ENCODE measurements at places on chromosomes 2 and 18.

GRCh38 chr18:63182861-63183260 lies 136.7 kb downstream of the BCL2 start:
- DNase-seq = no peak

GRCh38 chr18:11986061-11986460 lies 4.8 kb downstream of the IMPA2 start:
- no peak for DNase-seq

GRCh38 chr2:1509271-1510065 lies 96.2 kb downstream of the TPO start:
- peak; percentile 1 for DNase-seq

- DNase-seq = peak; percentile 66
Observed at GRCh38 chr2:191018643-191019119, 4.7 kb upstream of the STAT1 start.

- no peak for DNase-seq
Observed at GRCh38 chr2:170926743-170927297, 2.2 kb upstream of the GORASP2 start.

DNA sequence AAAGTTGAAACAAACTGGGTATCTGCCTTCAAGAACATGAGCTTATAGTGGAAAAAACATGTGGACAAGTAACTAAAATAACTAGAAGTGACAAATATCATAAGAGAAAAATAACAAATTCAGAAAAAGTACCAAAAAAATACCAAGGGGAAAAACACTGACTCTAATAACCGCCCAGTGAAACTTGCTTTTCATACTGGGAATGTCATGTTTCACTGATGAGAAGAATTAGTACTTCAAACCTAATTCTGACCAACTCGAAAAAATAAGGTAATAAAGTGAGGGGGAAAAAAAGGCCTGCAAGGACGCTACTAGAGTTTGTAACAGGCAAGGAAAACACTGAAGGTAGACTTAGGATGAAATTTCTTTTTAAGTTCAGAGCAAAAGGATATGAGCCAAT lies 83.6 kb downstream of the RTTN start:
- DNase-seq = no peak

DNA sequence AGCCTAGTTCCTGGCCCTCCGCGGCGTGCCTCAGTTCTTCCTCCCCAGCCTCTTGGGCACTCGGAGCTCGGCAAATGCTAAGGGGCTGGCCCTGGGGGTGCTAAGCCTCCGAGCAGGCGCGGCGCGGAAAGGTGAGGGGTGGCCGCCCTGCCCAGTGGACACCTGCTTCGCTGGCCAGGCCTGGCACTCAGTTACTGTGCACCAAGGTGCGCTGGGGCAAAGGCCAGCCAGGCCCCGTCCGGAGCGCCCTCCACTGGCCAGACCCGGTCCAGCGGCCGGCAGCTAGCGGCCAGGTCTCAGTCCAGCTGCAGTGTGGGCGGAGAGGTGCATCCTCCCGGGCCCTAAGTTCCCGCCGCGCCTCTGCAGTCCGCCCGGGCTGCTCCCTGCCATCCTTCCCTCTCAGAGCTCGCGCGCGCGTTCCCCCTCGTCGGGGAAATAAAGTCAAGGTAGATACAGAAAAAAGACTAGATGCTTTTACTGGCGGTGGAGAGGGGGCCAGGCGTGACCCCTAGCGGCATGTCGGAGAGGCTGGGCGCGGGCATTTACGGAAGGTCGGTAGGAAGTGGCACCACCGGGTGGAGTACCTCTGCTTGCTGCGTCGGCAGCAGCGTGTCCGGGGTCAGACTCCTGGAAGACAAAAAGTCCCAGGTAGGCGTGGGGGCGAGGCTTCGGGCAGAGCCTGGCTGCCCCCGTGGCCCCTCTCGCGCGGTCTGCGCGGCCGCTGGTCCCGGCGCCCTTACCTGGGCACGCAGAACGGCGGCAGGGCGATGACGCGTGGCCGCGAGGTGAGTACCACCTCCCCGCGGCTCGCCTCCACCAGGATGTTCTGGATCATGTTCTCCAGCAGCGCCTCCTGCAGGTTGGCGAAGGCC lies 9.4 kb upstream of the CRYBA2 start:
- peak; percentile 16 for DNase-seq

- no peak for DNase-seq
Observed at GRCh38 chr18:67608615-67609273, 92.2 kb upstream of the DSEL start.

DNA sequence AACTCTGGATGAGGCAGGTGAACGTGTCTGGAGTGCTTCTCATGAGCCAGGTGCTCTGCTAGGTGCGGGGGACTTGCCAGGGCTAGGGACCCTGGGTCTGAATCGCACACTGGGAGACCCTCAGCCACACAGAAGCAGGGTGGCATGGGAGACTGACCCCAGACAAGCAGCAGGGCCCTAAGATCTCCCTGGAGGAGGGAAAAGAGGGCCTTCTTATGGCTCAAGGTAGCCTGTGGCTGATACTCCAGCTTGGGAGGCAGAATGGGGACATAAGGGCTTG lies 12.8 kb upstream of the CIB4 start:
- DNase-seq = no peak

- DNase-seq = no peak
Observed at GRCh38 chr2:53942280-53942679, 28.5 kb downstream of the PSME4 start.

- DNase-seq = no peak
Observed at GRCh38 chr2:180364719-180365118, 357.6 kb upstream of the CWC22 start.

GRCh38 chr2:217929272-217929671 lies 73.5 kb downstream of the TNS1 start:
- no peak for DNase-seq

- DNase-seq = no peak
Observed at GRCh38 chr2:20250436-20250835, 25.5 kb upstream of the SDC1 start.

- no peak for DNase-seq
Observed at GRCh38 chr2:11933854-11934253, 187.4 kb downstream of the LPIN1 start.

DNA sequence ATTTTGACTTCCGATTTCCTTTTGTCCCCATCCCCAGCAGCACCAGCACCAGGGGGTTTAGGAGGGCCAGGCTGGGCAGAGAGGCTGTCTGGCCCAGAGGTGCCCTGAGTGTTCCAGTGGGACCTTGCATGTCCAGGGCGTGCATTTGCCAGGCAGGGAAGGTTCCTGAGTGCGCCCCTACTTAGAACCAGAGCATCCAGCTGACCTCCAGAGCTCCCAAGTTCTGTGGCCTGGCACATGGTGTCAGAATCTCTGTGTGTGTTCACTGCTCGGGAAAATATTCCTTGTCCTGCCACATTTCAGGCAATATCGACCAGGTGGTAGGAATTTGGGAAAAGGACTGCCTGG lies 5.5 kb downstream of the SIX3 start:
- DNase-seq = no peak

DNA sequence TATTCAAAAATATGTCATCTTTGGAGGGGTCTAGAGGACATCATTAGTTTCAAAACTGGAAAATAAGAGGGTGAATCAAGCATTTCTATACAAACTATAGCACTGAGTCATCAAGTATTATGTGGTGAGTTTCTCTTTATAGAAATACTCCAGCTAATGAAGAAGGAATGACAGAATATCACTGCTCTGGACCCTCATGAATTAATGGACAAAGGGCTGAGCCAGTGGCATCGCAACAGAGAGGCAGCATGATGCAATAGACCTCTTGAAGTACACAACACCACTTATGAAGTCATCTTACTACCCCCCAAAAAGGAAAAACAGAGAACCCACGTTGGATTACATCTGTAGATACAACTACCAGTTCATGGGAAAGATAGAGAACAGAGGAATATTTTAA lies 27.4 kb upstream of the EIF2AK3 start:
- no peak for DNase-seq

DNA sequence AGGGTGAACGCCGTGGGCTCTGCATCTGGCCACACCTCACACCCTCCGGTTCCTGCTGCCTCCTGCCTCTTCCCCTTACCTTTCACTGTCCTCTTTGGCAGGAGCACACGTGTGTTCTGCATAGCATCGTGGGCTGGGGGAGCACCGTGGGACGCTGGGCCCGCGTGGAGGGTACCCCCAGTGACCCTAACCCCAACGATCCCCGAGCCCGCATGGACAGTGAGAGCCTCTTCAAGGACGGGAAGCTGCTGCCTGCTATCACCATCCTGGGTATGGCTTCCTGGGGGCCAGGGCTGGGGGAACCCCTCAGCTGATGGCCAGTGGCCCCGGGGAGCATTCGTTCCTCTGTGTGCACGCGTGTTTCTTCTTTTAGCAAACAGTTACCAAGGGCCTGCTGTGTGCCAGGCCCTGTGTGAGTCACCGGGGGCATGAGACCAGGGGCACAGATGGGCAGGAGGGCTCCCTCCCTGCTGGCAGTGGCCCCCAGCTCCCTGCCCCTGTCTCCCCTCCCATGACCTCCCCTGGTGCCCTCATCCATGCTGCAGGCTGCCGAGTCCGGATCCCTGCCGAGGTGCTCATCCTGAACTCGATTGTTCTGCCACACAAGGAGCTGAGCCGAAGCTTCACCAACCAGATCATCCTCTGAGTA lies 7.6 kb downstream of the GMPPA start:
- no peak for DNase-seq

DNA sequence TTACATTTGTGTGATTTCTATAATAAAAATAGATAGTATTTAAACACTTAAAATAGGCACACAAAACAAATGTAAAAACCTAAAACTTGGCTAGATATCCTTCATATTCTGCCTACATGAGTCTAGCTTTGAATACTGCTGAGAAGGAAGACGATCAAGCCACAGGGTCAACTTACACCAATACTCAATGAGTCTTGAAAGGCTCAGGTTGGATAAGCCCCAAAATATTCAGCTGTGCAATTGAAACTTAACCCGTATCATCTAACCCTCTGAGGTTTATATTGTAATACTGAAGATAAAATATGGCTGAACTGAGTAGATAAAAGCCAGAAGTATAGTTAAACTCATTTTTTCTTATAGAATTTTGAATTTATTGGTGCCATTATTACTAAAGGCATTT lies 313.0 kb upstream of the NRXN1 start:
- no peak for DNase-seq

GRCh38 chr2:86410581-86410980 lies 30.6 kb upstream of the KDM3A start:
- no peak for DNase-seq

- DNase-seq = no peak
Observed at GRCh38 chr18:28248653-28249052, 71.7 kb upstream of the CDH2 start.

GRCh38 chr2:64792995-64793639 lies 139.4 kb upstream of the SERTAD2 start:
- DNase-seq = no peak

DNA sequence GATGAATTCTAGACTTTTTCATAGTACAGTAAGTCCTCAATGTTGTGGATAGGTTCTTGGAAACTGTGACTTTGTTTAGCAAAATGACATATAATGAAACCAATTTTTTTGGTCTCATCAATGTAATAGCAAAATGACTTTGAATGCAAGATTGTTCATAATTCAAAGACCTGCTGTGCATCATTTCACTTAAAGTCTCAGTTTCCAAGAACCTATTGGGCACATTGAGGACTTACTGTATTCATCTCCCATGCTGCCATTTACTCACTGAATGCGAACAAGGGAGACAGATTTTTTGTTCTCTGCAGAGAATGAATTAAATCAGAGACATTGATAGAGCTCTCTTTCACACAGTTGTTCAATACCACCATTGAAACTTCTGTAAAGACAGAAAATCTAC lies 153.6 kb downstream of the TRABD2A start:
- no peak for DNase-seq

DNA sequence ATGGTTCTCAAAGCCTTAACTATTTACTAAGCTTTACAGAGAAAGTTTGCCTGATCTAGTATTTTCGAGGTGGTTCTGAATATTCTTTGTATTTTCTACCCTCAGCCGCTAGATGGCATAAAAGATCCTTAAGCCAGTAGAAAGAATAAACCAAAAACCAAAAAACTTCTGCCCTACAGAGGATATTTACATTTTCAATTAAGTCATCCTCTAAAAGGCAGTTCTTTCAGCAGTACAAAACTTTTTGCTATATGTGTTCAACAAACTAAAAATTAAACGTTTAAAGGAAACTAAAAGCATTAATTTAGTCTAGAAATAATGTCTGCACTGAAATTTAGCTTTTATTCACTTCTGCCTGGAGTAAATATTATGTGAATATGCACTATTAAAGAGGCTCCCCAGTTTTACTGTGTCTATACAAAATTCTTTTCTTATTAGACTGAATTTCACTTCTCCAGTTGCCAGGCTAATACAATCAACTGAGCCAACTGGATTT lies 297.5 kb downstream of the PIEZO2 start:
- DNase-seq = peak; percentile 46

- no peak for DNase-seq
Observed at GRCh38 chr2:6470518-6470917, 395.2 kb downstream of the CMPK2 start.

- peak; percentile 53 for DNase-seq
Observed at GRCh38 chr2:110157153-110157793, 41.7 kb upstream of the MALL start.

- DNase-seq = no peak
Observed at GRCh38 chr2:173016451-173016850, 59.2 kb upstream of the MAP3K20 start.

- DNase-seq = no peak
Observed at GRCh38 chr2:164495491-164496223, 125.6 kb downstream of the GRB14 start.

DNA sequence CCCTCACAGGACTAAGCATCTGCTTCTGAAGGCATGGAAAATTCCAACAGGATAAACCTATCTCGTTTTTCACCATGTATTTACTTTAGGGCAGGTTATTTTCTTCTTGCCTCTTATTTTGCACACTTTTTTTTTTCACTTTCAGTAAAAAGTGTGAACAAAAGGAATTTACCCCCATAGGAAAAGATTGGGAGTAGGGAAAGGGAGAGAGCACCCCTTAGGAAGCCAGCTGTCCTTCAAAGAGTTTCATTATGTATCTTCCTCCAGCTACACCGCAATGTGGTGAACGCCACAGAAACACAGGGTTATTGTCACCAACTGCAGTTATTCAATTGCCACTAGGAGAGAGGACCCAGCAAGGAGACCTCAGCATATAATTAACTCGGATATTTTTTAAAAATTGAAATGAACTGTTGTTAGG lies 286.2 kb upstream of the VRK2 start:
- DNase-seq = no peak
